Small intestine (tissue), 16 donors: ENCODE measurements at places on chromosomes 3 and 15.

DNA sequence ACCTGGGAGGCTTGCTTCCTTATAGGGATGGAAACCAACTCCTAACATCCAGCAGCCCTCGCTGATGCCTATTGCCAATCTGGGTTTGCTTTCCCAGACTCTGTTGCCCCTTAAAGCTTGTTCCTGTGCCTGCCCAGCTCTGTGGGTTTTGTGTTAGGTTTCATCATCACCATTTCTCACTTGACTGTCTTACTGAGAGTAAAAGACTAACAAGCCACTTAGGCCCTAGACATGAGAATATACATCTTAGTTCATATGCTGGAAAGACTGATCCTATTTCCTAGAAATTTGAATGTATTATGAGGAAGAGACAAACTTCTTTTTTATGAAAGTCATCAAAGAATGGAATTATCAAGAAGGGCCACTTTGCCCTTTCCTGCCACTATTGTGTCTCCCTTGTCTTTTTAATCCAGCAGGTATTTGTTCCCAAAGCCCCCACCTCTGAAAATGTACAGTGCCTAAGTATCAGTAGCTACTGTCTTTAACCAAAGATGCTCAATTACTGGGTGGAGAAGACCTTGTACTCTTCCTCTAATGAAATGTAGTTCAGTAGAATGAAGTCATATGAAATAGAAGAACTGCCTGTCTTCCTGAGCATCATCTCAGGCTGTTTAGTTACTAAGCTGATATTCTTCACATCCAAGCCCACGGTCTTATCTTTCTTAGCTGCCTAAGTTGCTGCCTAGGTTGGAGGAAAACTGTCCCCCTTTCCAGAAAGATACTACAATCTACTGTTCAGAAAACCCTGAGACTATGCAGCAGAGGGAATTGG lies 59.8 kb upstream of the ZPLD1 start:
- H3K27ac ChIP-seq = no peak overlapping the region
- H3K36me3 ChIP-seq = no peaks in the 10 kb centered on the region
- H3K4me1 ChIP-seq = no peaks in the 10 kb centered on the region
- H3K4me3 ChIP-seq = no peak overlapping the region
- DNase-seq = no peak

GRCh38 chr3:113241292-113242095 lies 30.1 kb downstream of the BOC start:
- H3K27me3 ChIP-seq = no peaks in the 10 kb centered on the region
- H3K27ac ChIP-seq = peak overlapping the region; percentile 11
- H3K4me3 ChIP-seq = no peak overlapping the region
- no peak for DNase-seq

DNA sequence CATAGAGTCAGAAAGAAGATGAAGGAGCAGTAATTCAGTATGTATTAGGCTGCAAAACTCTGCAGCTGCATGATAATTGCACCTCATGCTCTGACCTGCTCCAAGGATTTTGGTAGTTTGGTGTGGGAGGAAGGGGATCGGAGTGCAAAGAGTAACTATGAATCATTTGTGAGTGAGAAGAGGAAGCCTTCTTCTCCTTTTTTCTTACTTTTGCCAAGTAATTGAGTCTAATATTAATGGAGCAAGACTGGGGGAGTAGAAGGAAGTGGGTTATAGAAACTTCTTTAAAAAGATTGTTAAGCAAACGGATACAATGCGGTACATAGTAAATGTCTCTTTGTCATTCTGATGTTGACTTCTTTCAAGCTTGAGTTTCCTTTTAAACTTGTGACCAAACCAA lies 276.5 kb downstream of the EDEM1 start:
- no peaks in the 10 kb centered on the region for H3K27me3 ChIP-seq
- no peaks in the 10 kb centered on the region for H3K4me1 ChIP-seq
- DNase-seq = no peak
- H3K36me3 ChIP-seq = no peaks in the 10 kb centered on the region

DNA sequence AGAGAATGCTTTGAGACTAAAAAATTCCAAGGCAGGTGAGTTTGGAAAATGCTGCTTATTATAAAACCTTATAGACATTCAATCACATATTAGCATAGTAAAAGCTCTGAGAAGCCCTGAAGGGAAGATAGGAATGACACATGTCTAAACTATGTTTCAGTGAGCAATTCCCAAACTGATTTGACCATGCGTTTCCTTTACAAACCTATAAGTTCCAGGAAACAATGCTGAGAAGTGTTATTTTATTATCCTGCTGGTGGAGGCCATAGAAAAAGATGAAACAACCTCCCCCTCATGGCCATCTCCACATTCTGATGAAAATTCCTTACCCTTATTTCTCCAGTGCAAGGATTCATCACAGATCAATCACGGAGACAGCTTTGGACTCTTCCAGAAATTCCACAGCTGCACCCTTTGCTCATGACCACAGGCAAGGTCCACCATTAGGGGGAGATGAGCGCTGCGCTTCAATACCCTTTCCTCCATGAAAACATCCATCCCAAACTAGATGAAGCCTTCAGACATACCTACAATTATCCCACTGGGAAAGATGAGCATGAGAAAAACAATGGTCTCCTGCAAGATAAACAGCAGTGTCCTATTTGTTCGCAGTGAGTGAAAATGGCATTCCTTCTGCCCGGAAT lies 372.1 kb downstream of the MAGI1 start:
- H3K36me3 ChIP-seq = no peaks in the 10 kb centered on the region
- H3K4me3 ChIP-seq = no peak overlapping the region
- DNase-seq = no peak
- H3K4me1 ChIP-seq = no peaks in the 10 kb centered on the region
- H3K27me3 ChIP-seq = no peaks in the 10 kb centered on the region
- no peak overlapping the region for H3K27ac ChIP-seq

DNA sequence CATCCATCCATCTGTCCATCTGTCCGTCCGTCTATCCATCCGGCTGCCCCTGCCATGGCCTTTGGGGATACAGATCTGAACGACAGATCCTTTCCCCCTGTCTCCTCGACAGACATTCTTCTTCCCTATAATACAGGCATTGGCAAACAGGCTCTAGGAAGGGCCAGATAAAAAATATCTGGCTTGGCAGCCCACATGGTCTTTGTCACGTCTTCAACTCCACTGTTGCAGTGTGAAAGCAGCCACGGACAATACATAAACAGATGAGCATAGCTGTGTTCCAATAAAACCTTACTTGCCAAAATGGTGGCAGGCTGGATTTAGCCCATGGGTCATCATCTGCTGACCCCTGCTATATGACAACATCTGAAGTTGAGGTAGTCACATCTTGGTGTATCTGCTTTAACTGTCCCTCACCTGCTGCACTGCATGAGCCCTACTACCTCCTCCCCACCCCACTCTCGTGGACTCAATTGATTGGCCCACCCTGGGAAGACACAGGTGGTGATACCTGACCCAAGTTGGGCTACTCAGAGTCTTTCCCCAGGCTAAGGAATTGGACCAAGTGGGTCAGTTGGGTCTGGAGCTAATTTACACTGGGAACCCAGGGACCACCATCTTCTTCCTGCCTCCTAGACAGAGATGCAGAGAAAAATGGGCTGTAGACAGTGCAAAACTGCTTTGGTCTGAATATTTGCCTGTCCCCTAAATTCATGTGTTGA lies 128.4 kb upstream of the SMAD3 start:
- no peak overlapping the region for H3K27ac ChIP-seq
- no peaks in the 10 kb centered on the region for H3K27me3 ChIP-seq
- H3K4me1 ChIP-seq = peaks cover 6% of the 10 kb centered on the region
- no peak for DNase-seq
- H3K4me3 ChIP-seq = no peak overlapping the region

- H3K36me3 ChIP-seq = no peaks in the 10 kb centered on the region
- H3K4me1 ChIP-seq = no peaks in the 10 kb centered on the region
- no peak overlapping the region for H3K27ac ChIP-seq
Measured at GRCh38 chr15:69914960-69915359, 182.8 kb downstream of the TLE3 start.

- H3K4me1 ChIP-seq = peaks cover 4% of the 10 kb centered on the region
- no peaks in the 10 kb centered on the region for H3K36me3 ChIP-seq
Measured at GRCh38 chr3:186096290-186096689, 12.6 kb downstream of the ETV5 start.

- no peaks in the 10 kb centered on the region for H3K27me3 ChIP-seq
- H3K4me1 ChIP-seq = no peaks in the 10 kb centered on the region
- no peak overlapping the region for H3K4me3 ChIP-seq
- no peak overlapping the region for H3K27ac ChIP-seq
- H3K36me3 ChIP-seq = no peaks in the 10 kb centered on the region
- no peak for DNase-seq
Measured at GRCh38 chr3:156455839-156456238, 99.1 kb downstream of the SSR3 start.

GRCh38 chr3:8746780-8747345 lies 13.3 kb downstream of the CAV3 start:
- H3K27me3 ChIP-seq = peaks cover under 1% of the 10 kb centered on the region
- DNase-seq = no peak
- H3K4me3 ChIP-seq = no peak overlapping the region

- H3K27me3 ChIP-seq = no peaks in the 10 kb centered on the region
- no peak overlapping the region for H3K27ac ChIP-seq
- no peak overlapping the region for H3K4me3 ChIP-seq
- no peaks in the 10 kb centered on the region for H3K36me3 ChIP-seq
Measured at GRCh38 chr3:159305017-159305416, 503.2 kb downstream of the MFSD1 start.

GRCh38 chr3:131444180-131444579 lies 58.6 kb downstream of the MRPL3 start:
- H3K27ac ChIP-seq = no peak overlapping the region
- no peaks in the 10 kb centered on the region for H3K27me3 ChIP-seq
- no peak overlapping the region for H3K4me3 ChIP-seq
- DNase-seq = no peak
- H3K36me3 ChIP-seq = no peaks in the 10 kb centered on the region
- H3K4me1 ChIP-seq = no peaks in the 10 kb centered on the region

- peaks cover 14% of the 10 kb centered on the region for H3K4me1 ChIP-seq
- DNase-seq = peak; percentile 64
- H3K27ac ChIP-seq = peak overlapping the region; percentile 47
- no peaks in the 10 kb centered on the region for H3K27me3 ChIP-seq
- H3K36me3 ChIP-seq = no peaks in the 10 kb centered on the region
Measured at GRCh38 chr3:43389388-43390254, 103.3 kb downstream of the SNRK start.

DNA sequence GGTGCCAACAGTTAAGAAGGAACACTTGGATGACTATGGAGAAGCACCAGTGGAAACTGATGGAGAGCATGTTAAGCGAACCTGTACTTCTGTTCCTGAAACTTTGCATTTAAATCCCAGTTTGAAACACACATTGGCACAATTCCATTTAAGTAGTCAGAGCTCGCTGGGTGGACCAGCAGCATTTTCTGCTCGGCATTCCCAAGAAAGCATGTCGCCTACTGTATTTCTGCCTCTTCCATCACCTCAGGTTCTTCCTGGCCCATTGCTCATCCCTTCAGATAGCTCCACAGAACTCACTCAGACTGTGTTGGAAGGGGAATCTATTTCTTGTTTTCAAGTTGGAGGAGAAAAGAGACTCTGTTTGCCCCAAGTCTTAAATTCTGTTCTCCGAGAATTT lies 3.0 kb downstream of the SKIL start:
- H3K27ac ChIP-seq = no peak overlapping the region
- H3K27me3 ChIP-seq = no peaks in the 10 kb centered on the region
- H3K36me3 ChIP-seq = peaks cover 27% of the 10 kb centered on the region
- DNase-seq = no peak
- peaks cover 25% of the 10 kb centered on the region for H3K4me1 ChIP-seq

- H3K4me1 ChIP-seq = no peaks in the 10 kb centered on the region
- no peaks in the 10 kb centered on the region for H3K27me3 ChIP-seq
- no peak overlapping the region for H3K4me3 ChIP-seq
- no peak for DNase-seq
Measured at GRCh38 chr3:113092746-113093145, 102.0 kb downstream of the GTPBP8 start.
